ENCODE measurements at places on chromosomes 11 and 22.

DNA sequence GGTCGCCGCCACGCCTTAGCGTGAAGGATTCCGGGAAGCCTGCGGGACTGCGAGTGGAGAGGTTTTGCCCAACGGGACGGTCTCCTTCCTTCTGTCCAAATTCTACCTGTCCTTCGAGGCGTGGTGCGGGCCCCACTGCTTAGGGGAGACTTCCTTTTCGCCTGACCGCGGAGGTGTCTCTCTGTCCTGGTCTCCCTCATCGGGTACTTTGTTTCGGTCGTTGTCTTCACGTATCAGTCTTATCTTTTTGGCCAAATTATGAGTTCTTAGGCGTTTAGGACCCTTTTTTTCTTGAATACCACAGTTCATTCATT, 388 bp downstream of the HINFP start:
- no peak for DNase-seq

- no peak for DNase-seq
Observed at GRCh38 chr11:62588966-62589637, 2.2 kb downstream of the TUT1 start.

DNA sequence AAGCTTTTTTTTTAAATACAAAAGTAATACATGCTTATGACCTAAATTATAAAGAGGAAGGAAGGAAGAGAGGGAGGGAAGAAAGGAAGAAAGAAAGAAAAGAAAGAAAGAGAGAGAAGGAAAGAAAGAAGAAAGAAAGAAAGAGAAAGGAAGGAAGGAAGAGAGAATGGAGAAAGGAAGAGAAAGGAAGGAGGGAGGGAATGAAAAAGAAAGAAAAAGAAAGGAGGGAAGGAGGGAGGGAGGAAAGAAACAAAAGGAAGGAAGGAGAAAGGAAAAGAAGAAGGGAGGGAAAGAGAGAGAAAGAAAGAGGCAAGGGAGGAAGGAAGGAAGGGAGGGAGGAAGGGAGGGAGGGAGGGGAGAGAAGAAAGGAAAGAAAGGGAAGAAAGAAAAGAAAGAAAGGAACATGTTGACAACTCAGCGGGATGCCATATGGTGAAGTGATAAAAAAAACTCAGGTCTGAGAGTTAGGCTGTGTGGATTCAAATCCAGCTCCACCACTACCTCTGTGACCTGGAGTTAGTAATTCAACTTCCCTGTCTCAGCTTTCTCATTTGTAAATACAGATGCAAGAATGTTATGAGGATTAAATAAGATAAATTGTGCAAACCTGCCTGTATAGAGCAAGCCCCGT, 9.6 kb upstream of the EED start:
- no peak for DNase-seq

DNA sequence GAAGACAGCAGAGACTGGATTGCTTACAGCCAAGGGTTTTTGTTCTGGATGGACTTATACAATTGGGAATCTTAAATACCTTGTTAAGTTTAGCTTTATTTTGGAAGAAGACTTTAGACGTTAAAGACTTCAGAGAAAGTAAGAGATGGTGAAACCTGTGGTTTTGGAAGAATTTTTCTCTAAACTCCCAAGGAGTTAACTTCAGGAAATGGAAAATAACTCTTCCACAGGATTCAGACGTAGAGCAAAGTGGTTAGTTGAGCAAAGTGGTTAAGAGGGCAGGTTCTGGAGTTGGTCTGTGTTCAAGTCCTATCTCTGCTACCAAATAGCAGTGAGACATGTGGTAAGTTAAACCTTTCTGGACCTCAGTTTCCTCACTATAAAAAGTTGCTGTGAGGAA, 12.8 kb downstream of the PITPNB start:
- no peak for DNase-seq

GRCh38 chr11:7637447-7638157, 35.7 kb downstream of the CYB5R2 start:
- DNase-seq, result no peak

GRCh38 chr11:46952553-46952952, 16.0 kb downstream of the CSTPP1 start:
- DNase-seq, result no peak

DNA sequence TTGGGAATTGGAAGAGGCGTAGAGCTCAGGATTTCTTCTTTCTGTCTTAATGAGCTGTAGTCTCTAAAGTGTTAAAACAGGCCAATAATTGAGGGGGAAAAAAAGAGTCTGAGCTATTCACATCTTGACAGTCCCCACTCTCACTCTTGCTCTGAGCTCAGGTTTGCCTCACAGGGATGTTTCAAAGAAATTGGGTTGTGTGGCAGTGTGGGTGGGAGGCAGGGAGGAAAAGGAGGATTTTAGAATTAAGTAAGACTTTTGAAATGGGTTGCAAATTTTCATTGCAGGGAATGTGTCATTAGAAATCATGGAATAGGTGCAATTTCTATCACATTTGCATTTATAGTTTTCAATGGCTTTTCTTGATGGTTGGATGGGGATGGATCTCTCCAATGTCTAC, 338.8 kb upstream of the KIRREL3 start:
- no peak for DNase-seq

- peak; percentile 80 for DNase-seq
Observed at GRCh38 chr22:21867528-21868266, at the start of gene MAPK1. Gene MAPK1, minus strand, starts transcription at chr22:21867645. Its CDS starts 205 bp downstream, at chr22:21867440.

DNA sequence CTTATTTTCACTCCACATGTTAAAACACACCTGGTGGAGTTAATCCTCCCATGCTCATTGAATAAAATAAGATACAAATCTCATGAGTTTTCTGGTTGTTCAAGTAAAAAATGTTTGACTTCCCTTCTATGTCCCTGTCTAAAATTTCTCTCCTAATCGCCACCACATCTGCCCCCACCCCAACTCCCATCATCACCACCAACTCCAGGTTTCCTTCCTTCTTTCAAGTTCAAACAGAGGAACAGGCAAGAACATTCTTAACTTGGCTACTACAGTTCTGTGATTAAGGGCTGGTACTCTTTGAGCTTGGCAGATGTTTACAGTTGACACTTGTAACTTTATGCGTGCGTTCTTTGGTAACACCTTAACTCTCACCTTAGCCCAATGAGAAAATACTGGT, 9.1 kb upstream of the PSMA1 start:
- DNase-seq, result no peak

GRCh38 chr22:30390974-30391691, 3.9 kb upstream of the RNF215 start:
- peak; percentile 34 for DNase-seq

- DNase-seq, result no peak
Observed at GRCh38 chr11:46845440-46845739, 690 bp downstream of the CKAP5 start.

- DNase-seq, result no peak
Observed at GRCh38 chr11:22938691-22939090, 78.4 kb upstream of the CCDC179 start.

- no peak for DNase-seq
Observed at GRCh38 chr11:44773351-44773965, 46.7 kb downstream of the TSPAN18 start.

DNA sequence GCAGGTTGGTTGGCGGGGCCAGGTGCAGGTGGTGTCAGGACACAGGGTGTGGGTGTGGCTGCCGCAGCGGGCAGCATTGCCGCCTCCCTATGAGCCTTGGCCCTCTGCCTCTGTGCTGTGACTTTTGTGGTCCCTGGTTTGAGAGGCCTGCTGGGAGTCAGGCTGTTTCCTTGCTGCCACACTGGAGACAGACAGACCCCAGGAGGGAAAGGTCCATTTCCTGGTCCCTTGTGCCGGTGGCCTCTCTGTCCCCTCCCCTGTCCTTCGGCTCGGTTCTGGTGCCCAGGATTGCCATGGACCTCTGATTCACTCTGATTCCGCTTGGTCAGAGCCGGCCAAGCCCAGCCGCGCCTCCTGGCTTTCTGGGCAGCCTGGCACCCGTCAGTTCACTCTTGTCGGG, 196.9 kb downstream of the TBC1D22A start:
- DNase-seq, result no peak

DNA sequence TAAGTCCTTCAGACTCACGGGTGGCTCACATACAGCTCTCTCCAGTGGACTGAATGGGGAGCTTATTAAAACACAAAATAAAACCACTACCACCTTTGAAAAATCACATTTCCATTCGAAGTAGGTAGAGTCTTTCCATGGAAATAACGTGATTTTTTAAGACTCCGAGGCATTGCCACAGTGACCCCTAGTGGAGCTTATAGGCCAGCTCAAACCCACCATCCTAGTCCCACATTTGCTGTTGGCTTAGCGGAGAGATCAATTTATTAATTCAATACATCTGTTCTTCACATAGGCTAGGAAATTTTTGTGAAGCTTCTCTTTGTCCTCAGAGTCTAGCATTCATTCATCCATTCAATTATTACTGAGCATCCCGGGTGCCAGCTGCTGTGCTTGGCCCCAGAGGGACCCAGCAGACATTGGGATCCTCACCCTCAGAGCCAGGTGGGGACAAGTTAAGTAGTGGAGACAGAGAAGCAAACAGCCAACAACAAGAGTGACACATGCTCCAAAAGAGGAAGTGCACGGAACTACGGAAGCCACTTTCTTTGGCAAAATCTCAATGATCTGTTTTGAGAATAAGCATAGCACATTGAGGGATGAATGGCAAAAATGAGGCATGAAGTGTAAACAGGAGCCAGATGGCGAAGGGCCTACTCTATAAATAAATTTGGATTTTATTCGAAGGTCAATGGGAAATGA, 10.2 kb upstream of the P4HA3 start:
- peak; percentile 9 for DNase-seq

- no peak for DNase-seq
Observed at GRCh38 chr11:9029422-9029821, 25.6 kb upstream of the NRIP3 start.

DNA sequence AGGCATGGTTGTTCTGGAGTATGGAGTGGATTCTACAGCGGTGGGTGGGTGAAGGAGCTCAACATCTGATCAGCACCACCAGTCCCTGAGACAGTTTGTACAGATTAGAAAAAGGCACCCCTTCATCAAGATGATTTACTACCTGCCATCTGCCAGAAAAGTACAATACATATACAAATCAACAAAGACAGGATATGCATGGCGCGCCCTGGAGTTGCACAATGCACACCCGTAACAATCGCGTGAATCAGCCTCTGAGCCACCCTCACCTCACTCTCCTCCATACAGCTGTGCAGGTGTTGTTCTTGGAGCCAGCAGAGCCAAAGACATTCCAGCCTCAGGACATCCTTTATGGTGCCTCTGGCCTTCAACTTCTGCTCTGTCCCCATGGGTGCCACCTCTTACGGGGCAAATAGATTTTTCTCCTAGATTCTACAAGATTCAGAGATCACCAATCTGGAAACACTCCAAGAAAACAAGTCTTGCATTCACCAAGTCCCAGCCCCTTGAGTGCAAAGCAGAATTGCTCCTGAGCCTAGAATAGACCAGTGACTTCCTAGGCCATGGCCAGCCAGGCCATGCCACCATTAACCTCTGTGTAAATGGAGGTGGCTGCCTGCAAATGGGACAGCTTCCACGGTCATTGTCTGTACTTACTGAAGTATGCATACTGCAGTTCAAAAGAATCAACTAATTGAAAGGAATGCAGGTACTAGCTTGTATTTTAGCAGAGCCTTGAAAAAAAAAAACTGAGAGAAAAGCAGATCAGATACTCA, 490.9 kb downstream of the SOX6 start:
- no peak for DNase-seq

- DNase-seq, result no peak
Observed at GRCh38 chr11:108584973-108585372, 8.6 kb downstream of the EXPH5 start.

DNA sequence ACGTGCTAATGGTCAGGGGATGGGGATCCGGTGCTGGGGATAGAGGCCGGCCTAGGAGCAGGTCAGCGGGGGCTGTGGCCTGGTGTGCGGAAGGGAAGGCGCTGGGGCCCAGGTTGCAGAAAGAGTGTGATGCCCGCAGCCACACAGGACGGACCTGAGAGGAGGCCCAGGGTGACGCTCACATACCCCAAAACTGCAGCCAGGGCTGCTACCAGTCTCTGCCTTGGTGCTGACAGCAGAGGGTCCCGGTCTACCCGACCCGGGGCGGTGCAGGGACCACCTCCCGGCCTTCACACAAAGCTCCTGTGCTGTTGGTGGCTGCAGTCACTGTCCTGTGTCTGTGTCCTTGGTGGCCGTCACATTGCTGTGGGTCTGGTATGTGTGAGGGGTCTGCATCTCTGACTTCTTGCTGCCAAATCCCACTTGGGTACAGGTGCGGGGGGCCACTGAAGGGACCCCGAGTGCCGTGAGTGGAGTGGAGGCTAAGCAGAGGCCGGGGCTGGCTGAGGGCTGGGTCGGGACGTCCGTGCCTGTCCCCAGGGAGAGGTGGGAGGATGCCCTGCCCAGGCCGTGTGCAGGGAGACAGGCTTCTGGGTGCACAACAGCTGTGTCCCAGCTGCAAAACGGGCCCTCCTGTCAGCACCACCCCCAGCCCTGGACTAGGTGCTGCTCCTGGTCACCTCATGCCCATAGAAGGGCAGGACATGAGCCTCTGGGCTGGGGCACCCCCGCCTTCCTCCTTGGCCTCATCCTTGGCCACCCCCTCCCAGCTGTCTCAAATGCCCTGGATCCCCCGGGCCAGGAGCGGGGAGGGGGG, 1.5 kb downstream of the LSP1 start:
- no peak for DNase-seq

GRCh38 chr11:130515829-130516553, 67.5 kb downstream of the ADAMTS15 start:
- no peak for DNase-seq

DNA sequence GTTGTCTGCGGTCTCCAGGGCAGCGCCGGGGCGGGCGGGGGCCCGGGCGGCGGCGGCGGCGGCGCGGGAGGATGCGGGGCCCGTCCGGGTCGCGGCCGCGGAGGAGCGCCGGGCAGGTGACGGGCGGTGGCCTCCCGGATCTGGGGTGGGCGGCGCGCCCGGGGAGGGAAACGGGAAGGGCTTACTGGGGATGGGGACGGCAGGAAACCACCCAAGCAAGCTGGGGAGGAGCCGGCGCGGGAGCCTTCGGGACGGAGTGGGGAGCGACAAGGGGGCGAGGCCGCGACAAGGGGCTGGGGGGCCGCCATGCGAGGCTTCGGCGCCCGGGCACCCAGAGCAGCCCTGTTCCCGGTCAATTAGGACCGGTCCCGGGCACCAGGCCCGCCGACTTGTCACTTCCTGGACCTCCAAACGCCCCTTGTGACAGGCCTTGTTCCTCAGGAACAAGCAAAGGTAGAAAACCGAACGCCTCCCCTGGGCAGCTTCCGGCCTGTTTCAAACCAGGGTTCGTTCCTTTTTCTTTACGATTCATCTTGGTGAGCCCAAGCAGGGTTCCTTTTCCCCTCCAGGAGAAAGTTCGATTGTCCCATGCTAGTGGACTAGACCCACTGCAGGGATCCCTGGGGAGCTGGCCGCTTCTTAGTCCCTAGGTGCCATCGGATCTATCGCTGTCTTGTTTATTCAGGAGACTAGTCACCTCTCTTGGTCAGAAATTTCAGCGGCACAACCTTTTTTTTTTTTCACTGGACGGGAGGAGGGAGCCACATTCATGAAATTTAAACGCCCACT, 492 bp downstream of the JHY start:
- peak; percentile 13 for DNase-seq
